ENCODE measurements at places on chromosomes 7 and 10.

DNA sequence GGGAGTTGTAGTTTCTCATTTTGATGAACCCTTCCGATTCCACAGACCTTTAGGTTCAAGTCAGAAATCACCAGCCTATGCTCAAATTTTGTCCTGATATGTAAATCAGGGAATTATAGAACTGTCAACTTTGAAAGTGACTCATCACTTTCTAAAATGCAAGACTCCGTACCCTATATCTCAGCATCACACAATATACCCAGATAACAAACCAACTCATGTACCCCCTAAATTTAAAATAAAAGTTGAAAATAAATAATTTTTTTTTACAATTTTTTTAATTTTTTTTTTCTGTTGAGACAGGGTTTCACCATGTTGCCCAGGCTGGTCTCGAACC lies 393 bp upstream of the ARHGAP19 start:
- no peak for DNase-seq

DNA sequence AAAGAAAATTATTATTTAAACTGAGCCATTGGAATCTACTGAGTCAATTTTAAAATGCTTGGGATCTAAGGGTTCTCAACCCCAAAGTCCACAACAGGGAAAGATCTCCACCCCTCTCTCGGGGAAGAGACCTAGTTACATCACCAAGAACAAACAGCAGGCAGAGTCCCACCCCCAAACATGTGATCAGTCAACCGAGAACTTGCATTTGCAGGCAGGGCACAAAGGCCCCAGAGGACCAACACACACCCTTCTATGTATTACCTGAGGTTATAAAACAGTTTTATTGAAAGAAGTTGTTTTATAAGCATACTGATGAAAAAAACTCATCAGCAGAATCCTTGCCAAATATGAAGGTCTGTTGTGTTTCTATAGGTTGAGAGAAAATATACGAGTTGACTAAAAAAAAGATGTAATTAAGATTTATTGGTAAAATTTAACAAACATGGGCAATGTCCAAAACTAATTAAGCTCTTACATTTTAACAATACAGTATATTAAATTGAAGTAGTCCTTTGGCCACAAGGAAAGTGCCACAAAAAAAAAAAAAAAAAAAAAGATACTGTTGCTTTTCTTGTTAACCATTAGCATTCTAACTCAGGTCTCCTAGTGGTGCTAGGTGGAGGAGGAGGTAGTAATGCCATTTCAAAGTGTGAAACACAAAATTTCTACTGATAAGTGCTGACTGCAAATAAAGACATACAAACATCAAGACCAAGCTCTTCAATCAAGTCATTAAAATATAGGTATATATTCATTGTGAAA lies 975 bp upstream of the USP54 start:
- no peak for DNase-seq

- no peak for DNase-seq
Measured at GRCh38 chr10:102648889-102649796, 4.9 kb downstream of the TRIM8 start.

DNA sequence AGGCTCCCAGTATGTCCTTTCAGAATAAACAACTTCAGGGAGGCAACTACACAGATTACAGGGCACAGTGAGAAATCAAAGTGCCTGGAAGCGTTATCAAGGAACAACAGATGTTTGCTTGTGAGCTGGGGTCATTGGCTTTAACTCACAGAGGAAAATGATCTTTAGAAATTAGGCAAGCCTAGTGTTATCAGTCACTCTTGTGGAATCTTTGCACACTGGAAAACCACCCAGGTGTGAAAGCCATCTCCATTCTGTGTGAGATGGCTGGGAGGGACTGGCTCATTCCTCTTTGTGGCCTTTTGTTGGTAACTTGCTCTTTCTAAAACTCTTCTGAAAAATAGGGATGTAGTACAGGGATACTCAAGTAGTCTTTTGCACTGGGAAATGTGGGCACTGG lies 716.0 kb downstream of the XPNPEP1 start:
- no peak for DNase-seq

- DNase-seq, result no peak
Measured at GRCh38 chr10:129486805-129487204, 19.8 kb downstream of the MGMT start.

DNA sequence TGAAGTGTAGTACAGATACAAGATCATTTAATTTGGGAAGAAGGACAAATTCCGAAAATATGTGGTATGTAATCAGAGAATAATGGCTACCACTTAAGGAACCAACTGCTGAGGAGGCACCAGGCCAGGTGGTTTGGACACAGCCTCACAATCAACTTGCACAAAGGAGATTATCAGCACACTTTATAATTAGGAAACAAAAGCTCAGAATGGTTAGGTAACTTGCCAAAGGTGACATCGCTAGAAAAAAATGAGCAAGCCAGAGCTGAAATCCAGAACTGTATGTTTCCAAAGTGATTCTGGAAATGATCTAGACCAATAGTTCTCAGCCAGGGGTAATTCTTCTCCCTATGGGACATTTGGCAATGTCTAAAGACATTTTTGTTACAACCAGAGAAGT lies 36.6 kb downstream of the ERCC6 start:
- no peak for DNase-seq

DNA sequence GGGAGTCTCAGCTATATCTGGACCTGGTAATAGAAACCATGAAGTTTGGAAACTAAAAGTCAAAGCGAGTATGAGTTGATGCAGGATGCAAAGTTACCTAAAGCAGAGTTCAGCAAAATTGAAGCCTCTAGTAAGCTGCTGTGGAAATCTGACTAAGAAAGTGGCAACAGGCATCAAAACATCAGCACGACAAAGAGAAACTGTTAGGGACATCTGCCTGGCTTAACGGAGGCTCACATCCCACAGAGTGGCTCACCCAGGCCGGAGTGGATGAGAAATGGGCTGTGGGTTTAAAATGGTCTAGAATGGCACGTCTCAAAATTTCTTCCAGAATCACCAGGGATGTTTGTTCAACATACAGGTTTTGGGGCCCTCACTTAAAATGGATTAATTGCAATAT lies 164.1 kb upstream of the NPY start:
- no peak for DNase-seq

DNA sequence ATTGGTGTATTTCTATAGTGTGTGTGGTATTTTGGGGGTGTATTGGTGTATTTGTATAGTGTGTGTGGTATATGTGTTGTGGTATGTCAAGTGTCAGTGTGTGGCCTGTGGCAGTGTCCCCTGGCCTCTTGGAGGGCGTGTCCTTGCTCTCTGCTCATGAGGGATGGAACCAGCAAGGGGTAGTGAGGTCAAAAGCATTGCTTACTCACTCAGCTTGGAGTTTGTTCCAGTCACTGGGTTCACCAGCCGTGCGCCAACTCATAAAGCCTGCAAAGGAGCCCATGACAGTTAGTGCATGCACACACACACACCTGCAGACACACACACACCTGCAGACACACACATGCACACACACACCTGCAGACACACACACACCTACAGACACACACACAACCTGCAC lies 4.3 kb upstream of the TRPV6 start:
- no peak for DNase-seq
